ENCODE measurements at places on chromosomes 16 and 17.

DNA sequence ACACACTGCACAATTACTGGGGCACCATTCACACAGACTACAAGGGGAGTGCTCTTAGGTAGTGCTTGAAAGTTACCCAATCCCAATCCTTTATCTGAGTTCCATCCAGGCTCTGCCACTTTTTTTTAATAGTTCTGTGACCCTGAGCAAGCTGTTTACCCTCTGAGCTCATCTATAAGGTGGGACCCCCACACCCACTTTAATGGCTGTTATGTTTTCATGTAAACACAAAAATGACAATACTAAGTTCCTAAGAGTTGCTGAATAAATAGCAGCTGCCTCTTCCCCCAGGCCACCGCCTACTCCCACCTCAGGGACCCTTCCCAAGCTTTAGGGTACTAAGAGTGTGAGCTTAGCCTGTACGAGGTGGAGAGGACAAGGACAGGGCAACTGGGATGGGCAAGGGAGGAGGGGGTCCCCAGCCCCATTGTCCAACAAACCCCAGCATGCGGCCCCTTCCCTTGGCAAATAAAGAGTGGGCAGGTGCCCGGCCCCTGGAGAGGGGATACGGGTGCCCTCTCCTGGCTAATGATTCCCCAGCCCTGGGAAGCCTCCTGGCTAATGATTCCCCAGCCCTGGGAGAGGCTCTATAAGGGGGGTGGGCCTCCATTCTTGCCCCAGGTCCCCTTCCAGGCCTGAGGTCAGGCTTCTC is 14.6 kb downstream of the SLC13A2 start:
- no peak for DNase-seq

DNA sequence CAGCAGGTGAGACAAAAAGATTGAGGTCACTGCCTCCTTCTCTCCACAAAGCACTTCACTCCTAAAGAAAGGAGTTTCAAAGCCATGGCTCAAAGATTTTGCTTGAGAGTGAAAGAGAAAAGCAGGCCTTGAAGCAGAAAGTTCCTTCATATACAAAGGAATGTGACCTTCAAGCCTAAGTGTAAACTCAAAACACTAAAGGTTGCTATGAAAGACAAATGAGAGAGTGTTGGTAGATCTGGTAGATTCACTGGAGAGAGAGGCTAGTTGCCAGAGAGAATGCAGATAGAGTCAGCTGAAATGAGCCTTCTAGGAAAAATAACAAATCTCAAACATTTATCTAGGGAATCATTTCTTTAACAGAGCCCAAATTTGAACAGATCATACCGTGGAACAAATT is 305.2 kb downstream of the CDH8 start:
- no peak for DNase-seq

DNA sequence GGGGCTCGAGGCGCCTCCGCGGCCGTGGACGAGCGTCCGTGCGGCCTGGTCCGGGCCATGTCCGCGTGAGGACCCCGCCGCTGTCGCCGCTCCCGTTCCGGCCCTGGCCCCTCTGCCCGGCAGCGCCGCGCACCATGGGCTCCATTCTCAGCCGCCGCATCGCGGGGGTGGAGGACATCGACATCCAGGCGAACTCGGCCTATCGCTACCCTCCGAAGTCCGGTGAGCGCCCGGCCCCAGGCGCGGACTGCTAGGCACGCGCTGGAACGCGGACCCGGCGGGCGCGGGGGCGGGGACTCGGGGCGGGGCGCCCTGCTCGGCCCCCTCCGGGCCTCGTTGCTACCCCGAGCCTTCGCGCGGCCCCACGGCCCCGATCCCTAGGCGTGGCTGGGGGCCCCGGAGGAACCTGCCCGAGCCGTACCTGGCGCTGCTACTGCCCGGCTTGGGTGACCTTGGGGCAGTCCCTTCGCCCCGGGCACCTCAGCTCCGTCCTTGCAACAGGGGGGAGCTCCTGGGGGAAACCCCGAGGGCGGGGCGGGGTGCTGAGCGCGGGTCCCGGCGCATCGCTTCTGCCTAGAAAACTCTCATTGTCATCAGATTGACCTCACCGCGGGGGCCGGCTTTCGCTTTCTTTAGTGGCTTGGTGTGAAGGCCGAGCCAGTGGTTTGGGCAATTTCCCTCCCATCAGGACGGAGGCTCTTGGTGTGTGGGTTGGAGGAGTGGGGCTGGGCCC is 367 bp downstream of the MGRN1 start:
- no peak for DNase-seq

DNA sequence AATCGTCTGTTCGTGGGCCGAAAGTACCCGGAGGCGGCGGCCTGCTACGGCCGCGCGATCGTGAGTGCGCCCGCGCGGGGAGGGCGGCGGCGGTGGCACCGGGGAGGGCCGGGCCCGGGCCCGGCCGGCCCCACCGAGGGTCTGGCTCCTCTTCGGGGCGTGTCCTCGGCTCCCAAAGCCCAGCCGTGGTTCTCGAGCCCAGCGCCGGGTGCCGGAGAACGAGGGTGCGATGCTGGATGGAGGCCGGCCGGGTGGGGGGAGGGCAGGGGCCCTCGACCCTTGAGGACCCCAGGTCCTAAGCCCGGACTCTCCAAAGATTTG is 375 bp downstream of the STUB1 start:
- DNase-seq, result no peak

GRCh38 chr16:75288181-75288580 is 36.8 kb upstream of the BCAR1 start:
- DNase-seq, result no peak

- no peak for DNase-seq
Measured at GRCh38 chr17:50865868-50866260, 290 bp downstream of the TOB1 start.

DNA sequence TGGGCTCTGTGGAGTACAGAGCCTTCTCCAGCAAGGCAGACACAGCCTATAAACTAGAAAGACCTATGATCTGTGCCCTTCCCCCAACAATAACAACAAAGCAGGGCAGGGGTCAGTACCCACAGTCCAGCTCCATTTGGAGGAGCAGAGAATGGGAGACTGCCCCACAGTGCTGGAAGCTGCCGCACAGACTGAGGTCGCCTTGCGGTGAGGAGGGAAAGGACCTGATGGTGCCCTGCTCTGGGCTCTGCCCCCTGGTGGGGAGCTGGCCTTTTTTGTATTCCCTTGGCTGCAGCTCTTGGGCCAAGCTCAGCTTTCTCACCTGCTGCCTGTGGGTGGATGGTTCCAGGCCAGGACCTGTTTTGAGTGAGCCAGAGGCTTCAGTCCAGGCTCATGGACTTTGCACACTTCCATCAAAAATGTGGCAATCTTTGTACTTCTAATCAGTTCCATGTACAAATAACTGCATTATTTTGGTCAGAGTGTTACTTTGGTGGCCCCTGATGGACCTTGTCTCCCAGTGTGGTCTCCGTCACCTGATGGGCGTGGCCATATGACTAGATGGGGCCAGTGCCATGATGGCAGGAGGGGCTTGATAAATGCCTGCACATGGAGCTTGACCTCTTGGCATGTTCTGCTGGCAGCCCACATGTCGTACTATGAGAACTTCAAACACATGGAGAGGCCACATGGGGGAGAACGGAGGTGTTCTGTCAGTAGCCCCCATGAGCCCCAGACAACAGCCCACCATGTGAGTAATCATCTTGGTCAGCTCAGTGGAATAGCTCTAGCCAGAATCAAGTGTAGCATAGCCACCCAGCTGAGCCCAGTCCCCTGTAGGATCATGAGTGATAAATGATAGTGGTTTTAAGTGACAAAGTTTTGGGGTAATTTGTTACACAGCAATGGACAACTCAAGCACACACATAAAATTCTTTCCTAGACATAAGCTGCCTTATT is 24.2 kb downstream of the B9D1 start:
- no peak for DNase-seq

DNA sequence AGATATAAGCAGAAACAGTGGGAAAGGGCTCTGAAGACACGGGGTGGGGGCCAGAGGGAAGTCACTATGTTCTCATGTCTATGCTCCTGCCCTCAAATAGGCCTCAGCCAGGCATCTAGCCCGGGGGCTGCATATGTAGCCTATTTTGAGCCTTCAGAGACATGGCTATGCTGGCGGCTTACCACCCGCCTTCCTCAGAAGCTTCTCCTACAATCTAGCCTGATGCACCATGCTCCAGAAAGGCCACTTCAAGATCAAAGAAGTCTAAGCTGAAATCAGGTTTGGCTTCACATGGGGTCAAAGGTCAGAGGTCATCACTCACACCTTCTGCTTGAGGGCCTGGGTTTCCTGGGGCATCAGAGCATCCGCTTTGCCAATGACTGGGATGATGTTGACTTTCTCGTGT is 1.6 kb downstream of the SEPTIN1 start:
- DNase-seq, result no peak

DNA sequence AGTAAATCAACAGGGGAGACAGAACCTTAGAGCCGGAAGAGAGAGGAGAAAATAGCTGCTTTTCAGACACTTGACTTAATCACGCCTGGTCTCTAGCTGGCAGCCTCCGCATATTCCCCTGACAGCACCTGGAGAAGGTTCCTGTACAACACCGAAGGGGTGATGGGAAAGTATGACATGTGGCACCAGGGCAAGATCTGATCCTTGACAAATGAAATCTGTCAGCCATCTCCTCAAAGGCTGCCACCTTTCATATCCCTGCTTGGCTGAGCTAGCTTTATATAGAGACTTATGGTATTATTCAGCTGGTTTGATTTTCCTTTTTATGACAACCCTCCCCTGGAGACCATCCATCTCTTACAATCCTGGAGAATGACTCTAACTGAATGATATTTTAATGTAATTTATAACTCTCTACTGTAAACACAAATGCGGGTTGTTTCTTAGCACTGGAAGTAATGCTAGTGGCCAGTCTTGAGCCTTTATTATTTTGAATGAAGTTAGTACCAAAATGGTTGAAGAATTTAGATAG is 1205.3 kb upstream of the CDH8 start:
- no peak for DNase-seq

GRCh38 chr16:85005285-85006069 is 5.9 kb downstream of the ZDHHC7 start:
- no peak for DNase-seq

GRCh38 chr16:24010440-24011089 is 174.8 kb downstream of the PRKCB start:
- DNase-seq, result no peak

DNA sequence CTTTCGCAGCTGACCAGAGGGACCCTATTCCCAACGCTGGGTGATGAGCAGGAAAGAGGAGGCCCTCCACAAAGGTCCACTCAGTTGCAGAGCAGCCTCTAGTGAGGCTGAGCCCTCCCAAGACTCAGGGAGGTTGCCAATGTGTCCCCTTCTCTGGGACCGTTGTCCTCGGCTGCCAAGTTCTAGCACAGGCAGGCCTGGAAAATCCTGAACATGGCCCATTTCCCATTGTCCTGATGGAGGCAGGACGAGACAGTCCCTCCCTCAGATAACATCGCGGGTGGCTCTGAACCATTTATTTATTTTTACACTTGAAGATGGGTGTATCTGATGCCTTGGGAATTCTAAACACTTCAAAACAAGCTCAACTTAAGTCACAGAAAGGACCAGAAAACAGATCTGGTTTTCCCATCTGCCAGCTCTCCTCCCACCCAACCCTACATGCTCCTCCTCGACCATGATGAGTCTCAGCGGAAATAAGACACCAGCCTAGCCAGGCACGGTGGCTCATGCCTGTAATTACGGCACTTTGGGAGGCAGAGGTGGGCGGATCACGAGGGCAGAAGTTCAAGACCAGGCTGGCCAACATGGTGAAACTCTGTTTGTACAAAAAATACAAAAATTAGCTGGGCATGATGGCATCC is 12.8 kb downstream of the CDIP1 start:
- no peak for DNase-seq

Data from NCI-H1048 (cell line).